HFFc6 (cell line): ENCODE measurements at places on chromosomes 4 and X. TPM values are rescaled to one million over a fixed set of nuclear protein-coding genes. Genes with fewer than 3 reads are reported as not detected.

The RTL3 gene
- 0.21 to 0.40 TPM (median 0.35 TPM) in 3 replicates for total RNA-seq

The CYSLTR1 gene
- total RNA-seq: not detected in 3 replicates

DNA sequence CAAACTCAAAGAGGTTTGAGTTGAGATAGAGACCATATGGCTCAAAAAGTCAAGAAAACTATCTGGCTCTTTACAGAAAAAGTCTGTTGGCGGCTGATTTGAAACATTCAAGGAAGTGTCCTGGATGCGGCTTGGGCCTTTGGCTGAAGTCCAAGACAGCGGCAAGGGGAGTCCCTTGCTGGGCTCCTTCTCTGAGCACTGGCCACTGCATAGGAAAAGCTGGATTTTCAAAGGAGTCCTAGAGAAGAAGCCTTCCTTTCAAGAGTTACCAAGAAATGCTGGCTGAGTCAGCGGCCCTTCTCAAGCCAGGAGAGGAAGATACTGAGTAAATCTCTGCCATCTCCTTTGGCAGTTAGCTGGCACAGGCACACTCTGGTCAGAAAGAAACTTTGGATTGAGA is 12.1 kb downstream of the APLN start:
- no peak for DNase-seq

DNA sequence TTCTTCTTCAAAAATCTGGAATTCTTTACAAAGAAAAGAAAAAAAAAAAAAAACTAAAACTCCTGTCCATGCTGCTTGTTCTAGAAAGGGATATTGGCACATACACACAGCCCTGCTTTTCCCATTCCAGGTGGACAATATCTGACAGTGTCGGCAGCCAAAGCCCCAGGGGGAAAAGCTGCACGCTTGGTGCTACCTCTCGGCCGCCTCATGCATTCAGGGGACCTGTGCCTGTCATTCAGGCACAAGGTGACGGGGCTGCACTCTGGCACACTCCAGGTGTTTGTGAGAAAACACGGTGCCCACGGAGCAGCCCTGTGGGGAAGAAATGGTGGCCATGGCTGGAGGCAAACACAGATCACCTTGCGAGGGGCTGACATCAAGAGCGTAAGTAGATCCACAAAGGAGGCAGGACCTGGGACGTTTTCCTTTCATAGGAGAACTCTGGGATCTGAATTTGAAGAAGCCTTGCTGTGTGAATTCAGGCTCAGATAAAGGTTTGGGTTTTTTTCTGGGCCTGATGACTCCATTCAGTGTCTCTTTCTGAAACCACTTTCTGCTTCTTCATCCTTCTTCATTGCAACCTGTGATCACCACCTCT is 71.9 kb downstream of the NPNT start:
- DNase-seq: no peak

DNA sequence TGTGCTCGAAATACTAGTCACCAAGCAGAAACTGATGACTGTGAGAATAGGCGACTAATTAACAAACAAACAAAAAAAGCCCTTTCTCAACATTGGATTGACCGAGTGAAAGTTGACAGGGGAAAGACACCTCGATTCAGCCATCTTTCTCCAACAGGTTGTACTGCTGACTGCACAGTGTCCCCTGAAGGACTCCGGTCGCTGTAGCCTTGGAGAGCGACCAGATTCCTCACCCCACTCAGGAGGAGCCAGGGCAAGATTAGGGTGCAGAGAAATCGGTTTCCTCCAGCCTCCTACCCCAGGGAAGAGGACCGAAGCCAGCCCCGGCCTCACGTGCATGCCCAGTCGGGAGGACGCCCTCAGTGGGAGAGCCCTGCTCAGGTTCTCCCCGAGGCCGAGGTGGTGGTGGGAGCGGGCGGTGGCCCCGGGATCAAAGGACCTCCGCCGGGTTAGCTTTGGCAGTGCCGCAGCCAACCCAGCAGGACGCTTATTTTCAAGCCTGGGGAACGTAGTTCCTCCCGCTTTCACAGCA is 1.1 kb upstream of the RAP1GDS1 start:
- DNase-seq: peak; percentile 21

GRCh38 chrX:22057667-22058066 is 25.5 kb downstream of the PHEX start:
- DNase-seq: no peak

GRCh38 chrX:112819008-112819640 is 21.5 kb downstream of the AMOT start:
- DNase-seq: no peak

GRCh38 chr4:79899481-79899880 is 173.5 kb downstream of the ANTXR2 start:
- DNase-seq: no peak

- DNase-seq: no peak
Observed at GRCh38 chrX:70504772-70505450, 60.3 kb downstream of the DLG3 start.

DNA sequence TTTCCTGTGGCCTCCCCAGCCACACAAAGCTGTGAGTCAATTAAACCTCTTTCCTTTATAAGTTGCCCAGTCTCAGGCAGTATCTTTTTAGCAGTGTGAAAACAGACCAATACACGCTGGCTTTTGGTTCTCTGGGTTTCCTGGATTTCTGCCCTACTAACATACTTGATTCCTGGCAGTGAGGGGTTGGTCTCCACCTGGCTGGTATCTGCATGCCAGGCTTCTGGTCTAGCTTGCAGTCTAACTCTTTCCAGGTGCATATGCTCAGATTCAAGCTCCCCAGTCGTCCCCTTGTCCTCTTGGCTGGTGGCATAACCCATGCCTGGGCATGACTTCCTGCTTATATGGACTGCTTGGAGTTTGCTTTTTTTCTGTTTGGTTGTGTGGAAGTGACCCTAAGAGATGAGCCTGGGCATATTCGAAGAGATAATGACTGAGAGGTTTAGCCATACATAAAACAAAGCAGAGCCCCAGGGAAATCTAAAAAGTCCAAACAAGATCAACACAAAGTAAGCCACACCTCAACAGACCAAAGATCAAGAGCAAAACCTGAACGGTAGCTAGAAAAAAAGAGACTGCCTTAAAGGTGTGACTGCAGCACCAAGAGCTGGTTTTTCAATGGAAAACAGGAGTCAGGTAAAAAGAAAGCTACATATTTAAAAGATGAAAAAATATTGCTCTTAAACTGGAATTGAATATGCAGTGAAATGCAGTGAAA is 102.1 kb upstream of the STS start:
- DNase-seq: no peak

DNA sequence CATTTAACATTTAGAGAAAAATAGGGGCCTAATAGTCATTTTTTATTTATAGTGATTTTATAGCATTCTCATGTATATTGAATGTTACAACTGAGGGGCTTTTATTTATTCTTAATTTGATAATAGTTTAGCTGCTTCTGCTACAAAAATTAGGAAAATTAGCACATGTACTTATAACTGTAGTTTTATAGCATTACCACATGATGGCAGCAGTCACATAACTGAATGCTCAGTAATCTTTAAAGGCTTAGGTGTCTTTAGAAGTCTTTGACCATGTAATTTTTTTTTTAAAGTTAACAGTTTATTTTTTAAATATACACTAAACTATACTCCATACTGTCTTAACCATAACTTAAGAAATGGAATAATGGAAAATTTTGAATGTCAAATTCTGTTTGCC is 136.6 kb downstream of the STAG2 start:
- DNase-seq: peak; percentile 34

GRCh38 chr4:905485-906338 is 26.4 kb downstream of the GAK start:
- no peak for DNase-seq

DNA sequence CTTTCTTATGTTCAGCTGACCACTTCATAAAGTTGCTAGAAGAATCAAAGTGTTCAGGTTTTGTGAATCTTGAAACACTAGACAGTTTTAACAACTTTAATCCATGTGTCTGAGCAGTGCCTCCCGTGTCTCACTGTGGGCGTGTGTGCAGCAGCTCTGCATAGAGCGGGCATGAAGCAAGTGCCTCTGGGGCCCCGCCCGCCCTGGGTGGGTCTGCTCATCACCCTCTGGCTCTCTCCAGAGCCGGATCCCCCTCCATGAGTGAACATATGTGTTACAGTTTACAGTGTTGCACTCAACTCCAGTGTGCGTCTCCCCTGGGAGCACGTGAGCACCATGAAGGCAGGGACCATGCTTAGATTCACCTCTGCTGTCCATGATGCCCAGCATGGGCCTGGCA is 37.6 kb upstream of the CRMP1 start:
- DNase-seq: no peak
